ENCODE measurements at places on chromosomes 3 and 15.
A peak's percentile ranks its signal among the peaks of the same experiment; 100 is the strongest.

GRCh38 chr15:51601801-51602200 lies 20.8 kb downstream of the DMXL2 start:
- DNase-seq: no peak

GRCh38 chr15:28915041-28915810 lies 29.5 kb downstream of the APBA2 start:
- no peak for DNase-seq

DNA sequence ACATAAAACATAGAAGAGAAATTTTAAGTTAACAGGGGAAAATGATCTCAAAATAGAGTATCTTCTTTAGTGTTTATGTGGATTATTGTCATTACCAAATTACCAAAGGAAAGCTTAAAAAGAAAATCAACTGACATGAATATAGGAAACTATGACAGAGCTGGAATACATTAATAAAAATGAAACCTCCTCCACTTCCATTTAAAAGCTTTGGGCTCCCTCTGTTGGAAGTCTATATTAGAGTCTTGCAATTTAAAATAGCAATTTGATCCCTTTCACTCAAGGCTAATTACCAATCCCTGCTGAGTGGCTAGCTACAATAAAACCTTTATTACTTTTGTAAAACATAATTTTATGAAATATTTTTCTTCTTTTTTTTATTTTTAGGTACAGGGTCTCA lies 61.4 kb upstream of the IMPG2 start:
- DNase-seq: peak; percentile 21

DNA sequence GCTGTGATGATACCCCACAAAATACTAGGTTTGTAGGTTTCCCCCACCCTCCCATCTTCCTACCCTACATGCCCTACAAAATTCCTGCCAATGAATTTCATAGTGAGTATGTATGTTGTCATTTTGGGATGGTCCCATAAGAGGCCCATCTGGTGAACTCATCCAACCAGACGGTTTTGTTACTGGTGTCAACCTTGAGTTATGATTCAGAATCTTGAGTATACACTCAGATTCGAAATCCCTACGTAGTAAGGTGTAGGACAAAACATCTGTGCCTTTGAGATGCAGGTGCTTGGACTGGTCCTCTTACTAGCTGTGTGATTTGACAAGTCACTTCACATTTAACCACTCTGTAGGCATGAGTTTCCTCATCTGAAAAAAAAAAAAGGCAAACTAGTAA lies 3.6 kb downstream of the SIAH2 start:
- DNase-seq: no peak

- no peak for DNase-seq
Measured at GRCh38 chr3:157405457-157405856, 31.2 kb upstream of the PTX3 start.

- peak; percentile 24 for DNase-seq
Measured at GRCh38 chr3:187770224-187770623, 25.0 kb upstream of the BCL6 start.

DNA sequence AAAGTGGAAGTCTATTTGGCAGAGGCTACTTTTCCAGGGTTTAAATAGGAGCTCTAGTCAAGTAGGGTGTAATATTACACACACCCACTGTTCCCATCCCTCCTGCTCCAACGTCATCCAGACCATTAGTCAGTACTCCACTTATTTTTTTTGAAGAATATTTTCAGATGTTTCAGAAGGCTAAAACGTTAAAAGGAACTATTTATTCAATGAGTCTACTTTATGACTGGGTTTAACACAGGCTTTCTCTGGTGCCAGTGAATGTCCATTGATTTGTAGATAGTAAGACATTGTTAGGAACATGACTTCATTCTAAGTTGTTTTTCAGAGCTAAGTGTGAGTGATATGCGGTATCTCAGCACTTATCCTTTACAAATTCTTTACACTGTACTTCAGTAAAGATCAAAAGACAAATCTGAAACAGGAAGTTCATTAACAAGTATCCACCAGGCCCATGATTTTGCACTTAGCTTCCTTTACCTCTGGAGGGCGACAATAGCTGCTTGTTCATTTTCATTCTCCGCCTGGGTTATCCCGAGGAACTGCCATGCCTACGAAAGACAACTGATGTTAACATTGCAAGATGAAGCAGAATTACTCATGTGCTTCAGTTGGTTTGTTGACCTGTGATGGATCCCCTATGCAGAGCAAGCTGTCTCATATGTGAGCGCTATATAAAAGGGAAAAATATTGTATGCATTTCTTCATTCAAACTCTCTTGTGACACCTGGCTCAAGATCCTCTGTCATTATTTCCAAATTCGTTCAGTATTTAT lies 158.7 kb downstream of the USP13 start:
- DNase-seq: peak; percentile 77

DNA sequence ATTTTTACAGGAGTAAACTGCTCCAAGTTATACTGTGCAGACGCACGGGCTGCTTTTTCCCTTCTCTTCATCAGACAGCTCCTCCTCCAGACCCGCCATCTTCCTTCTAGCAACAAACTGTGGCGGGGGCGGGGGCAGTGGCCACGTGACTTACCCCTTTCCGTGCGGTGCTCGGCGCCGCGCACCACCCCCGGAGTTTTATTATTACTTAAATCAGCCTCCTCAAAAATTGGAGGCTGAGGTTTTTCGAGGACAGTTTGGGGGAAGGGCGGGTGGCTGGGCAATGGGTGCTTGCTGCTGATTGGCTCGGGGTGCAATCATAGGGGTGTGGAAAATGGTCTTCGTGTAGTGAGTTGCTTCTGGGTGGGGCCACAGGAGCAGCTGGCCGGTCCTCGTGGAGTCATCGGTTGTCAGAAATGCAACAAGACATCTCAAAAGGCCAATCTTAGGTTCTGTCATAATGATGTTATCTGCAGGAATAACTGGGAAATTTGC lies 77.1 kb upstream of the MFGE8 start:
- DNase-seq: no peak

- DNase-seq: no peak
Measured at GRCh38 chr15:89806559-89807550, 7.8 kb downstream of the ANPEP start.

DNA sequence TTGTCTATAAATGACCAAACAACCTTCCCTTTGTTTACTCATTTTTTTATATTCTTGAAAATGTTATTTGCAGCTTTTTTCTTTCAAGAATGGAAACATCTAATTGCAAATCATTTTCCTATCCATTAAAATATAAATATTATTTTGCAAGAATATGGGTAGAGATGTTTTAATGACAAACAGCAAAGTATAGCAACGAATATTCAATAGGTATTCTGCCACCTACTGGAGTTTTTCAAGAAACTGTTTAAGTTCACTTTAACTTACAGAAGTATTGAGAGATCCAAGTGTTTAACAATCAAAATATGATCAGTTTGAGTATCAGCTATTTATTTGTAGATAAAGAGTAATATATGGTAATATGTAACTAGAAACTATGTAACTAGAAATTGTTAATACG lies 6.9 kb upstream of the EOGT start:
- peak; percentile 8 for DNase-seq

GRCh38 chr3:64329037-64329436 lies 103.8 kb upstream of the PRICKLE2 start:
- peak; percentile 4 for DNase-seq

- no peak for DNase-seq
Measured at GRCh38 chr3:181844211-181844610, 132.5 kb downstream of the SOX2 start.

DNA sequence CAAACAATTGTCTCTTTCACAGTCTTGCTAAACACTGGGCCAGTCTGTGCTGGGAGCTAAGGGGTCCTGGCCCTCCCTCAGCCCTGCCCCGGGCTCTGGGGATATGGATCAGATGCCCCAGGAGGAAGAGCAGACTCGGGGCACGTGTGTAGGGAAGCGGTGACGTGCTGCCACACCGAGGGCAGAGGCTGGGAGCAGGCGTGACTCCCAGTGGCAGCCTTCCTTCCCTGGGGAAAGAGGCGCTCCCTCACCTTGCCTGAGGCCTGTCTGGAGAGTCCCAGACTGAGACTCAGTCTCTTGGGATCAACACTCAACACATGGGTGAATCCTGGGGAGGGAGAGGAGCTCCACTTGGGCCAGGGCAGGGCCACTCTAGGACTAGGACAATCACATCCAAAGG lies 54.1 kb upstream of the GRIP2 start:
- DNase-seq: no peak

- DNase-seq: no peak
Measured at GRCh38 chr3:189202583-189202982, 30.8 kb downstream of the TPRG1 start.

DNA sequence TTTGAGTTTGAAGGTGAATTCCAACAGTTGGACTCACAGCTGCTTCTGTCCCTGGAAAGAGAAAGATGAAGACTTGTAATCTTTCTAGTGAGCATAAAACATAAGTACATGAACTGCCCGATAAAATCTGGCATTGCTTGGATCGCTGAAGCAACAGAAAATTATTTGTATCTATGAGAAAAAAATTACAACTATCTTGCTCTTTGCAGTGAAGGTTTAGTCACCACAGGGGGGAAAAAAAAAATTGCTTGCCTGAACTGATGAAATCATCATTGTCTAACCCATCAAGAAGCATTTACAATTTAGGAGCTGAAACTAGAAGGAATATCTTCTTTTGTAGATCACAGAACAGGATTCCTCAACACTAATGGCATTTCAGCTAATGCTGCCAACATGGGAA lies 20.0 kb downstream of the TMEM207 start:
- DNase-seq: no peak

GRCh38 chr3:15081960-15082664 lies 16.8 kb downstream of the RBSN start:
- DNase-seq: no peak

DNA sequence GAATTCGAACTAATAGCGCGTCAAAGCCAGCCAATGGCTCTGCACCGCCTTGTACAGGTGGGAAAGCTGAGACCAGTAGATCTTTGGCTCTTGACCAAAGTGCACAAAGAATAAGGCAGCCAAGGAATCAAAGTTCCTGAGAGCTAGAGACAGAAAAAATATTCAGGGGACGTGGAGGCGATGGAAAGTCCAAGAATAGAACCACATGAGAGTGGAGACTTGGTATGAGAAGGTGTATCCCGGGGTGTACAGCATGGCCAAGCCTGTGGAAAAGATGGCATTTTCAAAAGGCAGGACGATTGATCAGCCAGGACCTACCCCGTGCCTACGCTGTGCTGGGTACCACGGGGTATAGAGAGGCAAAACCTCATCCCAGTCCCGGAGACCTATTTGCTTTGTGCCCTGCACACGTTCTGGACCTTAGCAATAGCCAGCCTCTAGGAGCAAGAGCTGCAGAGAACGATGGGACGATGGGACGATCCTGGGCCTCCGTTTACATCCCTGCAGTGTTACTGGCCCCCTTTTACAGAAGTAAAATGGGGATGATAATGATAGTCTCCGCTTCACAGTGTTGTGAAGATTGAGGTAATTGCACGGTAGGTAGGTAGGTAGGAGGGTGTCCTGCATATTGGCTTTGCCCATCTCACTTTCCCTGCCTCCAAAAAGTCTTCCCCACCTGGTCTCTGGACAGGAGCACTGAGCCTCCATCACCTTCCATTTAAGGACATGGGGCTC lies 583 bp upstream of the RBSN start:
- DNase-seq: peak; percentile 20

GRCh38 chr3:69770976-69771634 lies 31.8 kb downstream of the MITF start:
- no peak for DNase-seq

- DNase-seq: no peak
Measured at GRCh38 chr15:69577397-69577796, 124.8 kb downstream of the RPLP1 start.

- DNase-seq: no peak
Measured at GRCh38 chr3:14793126-14793857, 25.5 kb upstream of the FGD5 start.

DNA sequence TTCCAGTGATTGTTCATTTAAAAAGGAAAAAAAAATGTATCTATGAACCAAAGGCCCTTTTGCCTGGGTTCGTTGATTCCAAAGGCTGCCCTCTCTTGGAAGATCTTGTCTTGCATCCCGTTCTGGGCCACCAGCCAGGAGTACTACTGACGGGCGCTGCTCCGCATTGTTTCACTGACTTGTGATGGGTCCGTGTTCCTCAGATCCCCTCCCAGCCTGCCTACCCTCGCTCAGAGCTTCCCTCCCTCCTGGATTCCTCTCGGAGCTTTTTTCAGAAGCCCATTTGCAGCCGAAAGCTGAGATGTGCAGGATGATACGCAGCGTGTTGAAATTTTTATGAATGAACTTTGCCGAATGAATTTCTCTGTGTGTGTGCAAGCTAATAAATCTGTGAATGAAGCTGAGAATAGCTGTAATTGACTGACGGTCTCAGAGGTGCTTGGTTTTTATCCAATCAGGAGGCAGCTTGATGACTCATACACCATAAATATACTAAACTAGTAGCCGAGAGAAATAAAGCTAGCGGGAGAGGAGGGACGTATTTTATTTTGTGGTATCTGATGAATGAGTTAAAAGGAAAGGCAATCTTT lies at the start of gene SHC4:
Gene SHC4, minus strand, starts transcription at position 396 of the 590 bp plus-strand sequence. CDS start 904 bp downstream, outside the sequence.
- no peak for DNase-seq

DNA sequence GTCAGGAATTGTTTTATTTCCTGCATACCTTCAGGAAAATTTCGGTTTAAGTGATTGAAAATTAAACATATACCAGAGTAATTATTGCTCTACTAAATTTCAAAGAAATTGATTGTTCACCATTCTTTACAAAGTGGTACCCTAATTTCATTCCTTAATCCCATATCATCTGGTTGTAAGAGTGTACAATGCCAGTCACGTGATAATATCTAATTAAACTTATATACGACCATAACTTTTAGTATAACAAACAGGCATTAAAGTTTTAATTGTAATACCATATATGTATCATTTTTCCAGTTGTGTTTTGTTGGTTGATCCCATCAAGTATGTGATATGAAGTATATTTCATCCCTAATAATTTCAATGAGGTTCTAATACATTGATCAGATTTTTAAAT lies 74.8 kb upstream of the PLSCR5 start:
- DNase-seq: no peak

DNA sequence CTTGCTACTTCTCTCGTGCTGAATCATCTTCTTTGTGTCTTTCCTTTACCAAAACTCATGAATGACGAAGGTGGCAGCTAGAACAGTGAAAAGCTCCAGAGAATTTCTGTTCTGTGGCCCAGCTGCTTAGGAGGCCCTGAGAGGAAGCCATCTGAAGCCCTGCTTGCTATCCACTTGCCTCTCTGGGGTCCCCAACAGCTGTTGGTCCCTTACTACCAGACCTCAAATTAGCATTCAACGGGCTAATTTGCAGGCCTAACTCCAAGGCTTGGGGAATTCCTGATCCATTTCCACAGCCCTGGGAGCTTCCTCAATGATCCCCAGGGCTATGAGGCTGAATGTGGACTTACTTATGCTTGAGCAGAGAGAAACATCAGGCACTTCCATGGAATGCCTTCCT lies 37.5 kb upstream of the FSTL1 start:
- DNase-seq: no peak

- DNase-seq: no peak
Measured at GRCh38 chr15:89167267-89168176, 53.9 kb downstream of the RLBP1 start.

GRCh38 chr3:181773921-181774320 lies 62.2 kb downstream of the SOX2 start:
- DNase-seq: no peak

- DNase-seq: no peak
Measured at GRCh38 chr3:15623535-15624440, 22.2 kb downstream of the BTD start.
